H54 (cell line): ENCODE measurements at places on chromosomes 1 and 21.

- no peak for DNase-seq
Measured at GRCh38 chr1:204498981-204499380, 4.4 kb upstream of the PIK3C2B start.

- DNase-seq: peak; percentile 49
Measured at GRCh38 chr1:39105061-39105840, 79.1 kb downstream of the NDUFS5 start.

DNA sequence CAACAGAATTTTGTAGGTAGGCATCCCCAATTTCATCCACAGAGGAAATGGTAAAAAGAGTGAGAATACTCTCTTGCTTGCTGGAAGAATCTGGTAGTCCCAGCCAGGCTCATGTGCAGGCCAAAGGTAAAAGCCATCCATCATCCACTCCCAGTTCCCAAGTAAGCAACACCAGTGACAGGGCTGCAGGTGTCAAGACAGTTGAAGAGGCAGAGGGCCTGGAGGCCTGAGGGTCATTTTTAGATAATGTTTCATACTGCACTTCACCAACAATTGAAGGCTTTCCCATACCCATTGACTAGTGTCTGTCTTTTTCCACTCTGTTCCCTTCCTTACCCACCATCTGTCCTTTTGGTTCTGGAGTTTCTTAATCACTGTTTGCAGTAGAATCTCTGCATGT is 141.7 kb upstream of the L1TD1 start:
- DNase-seq: no peak

GRCh38 chr1:153503766-153504165 is 32.0 kb downstream of the S100A6 start:
- DNase-seq: no peak

DNA sequence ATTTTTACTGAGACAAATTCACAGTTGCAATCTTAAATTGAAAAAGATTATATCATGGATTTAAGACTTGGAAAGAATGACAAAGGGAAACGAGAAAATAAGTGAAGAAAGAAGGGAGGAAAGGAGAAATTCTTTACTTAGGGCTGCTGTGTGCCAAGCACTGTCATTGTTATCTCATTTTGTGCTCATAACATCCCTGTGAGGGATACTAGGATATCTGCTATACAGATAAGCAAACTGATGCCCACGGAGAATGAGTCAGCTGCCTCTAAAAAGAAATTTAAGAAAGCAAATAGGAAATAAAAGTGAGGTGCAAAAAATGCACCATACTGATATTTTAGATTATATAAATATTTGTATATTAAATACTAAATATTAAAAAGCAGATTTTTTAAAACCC is 183.6 kb upstream of the NR5A2 start:
- DNase-seq: no peak

DNA sequence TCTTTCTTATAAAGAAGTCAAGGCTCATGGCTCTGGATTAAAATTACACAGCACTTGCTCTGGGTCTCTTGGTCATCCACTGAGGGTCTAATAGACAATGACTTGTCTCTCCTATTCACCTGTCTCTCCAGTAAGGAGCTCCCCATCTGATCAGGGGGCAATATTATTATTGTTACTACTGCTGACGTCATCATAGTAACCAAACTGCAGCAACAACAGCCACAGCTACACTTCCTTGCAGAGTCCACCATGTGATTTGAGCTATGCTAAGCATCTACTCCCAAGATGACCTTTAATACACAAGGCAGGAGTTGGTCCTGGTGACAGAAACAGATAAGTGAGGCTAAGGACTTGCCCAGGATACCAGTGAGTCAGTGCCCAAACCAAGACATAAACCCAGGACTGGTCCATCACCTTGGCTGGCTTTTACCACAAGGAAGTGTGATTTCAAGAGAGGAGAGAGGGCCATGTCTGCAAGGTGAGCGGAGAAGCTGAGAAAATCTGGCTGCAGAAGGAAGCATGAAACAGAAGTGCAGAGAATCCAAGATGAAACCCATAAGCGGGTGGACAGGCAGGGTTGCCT is 602.5 kb downstream of the PTPRU start:
- no peak for DNase-seq

DNA sequence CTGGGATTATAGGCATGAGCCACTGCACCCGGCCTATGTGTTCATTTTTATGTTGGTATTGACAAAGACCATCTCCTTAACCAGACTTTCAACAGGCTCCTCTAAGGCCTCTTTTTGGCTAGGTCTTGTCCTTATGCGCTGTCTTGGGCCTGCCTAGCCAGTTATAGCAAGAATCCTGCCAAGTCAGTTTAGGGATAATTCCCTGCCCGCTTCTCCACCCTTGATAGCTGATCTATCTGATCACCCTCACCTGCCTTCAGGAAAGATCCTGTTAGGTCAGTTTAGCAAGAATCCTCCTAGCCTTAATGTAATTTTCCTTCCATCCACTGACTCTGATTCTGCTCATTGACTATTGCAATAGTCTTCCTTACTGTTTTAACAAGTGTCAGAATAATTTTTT is 2.4 kb upstream of the B4GALT3 start:
- DNase-seq: no peak

GRCh38 chr1:35835398-35835797 is 27.6 kb downstream of the AGO4 start:
- DNase-seq: no peak

- DNase-seq: peak; percentile 24
Measured at GRCh38 chr1:204746838-204747442, 61.4 kb upstream of the LRRN2 start.

- DNase-seq: no peak
Measured at GRCh38 chr1:47886141-47886540, 111.0 kb downstream of the TRABD2B start.

DNA sequence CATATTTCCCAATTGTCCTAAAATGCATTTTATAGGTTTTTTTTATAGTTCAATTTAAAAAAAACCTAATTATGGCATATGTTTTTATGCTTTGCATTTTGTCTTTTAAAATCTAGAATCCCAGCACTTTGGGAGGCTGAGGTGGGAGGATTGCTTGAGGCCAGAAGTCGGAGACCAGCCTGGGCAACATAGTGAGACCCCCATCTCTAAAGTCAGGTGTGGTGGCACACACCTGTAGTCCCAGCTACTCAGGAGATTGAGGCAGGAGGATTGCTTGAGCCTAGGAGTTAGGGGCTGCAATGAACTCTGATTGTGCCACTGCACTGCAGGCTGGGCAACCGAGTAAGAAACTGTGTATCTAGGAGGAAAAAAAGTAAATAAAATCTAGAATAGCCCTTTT is 137.2 kb upstream of the POU3F1 start:
- no peak for DNase-seq

GRCh38 chr1:212916481-212917133 is 33.7 kb upstream of the VASH2 start:
- DNase-seq: no peak

- no peak for DNase-seq
Measured at GRCh38 chr1:22508329-22508728, 55.0 kb upstream of the EPHA8 start.

GRCh38 chr1:92879316-92879968 is 47.6 kb downstream of the RPL5 start:
- no peak for DNase-seq

GRCh38 chr1:162191396-162192305 is 122.2 kb downstream of the NOS1AP start:
- DNase-seq: no peak

- DNase-seq: no peak
Measured at GRCh38 chr21:31318971-31319370, 25.1 kb downstream of the TIAM1 start.

GRCh38 chr1:22777388-22778057 is 66.9 kb downstream of the EPHB2 start:
- DNase-seq: no peak
